Smooth muscle cell of bladder (primary cell): ENCODE measurements at places on chromosomes 6 and 20. TPM values are rescaled to one million over a fixed set of nuclear protein-coding genes. Genes with fewer than 3 reads are reported as not detected.

The SYTL3 gene
- 2.4 and 4.2 TPM in 2 replicates for total RNA-seq

The DPPA5 gene
- total RNA-seq: not detected in 2 replicates

The FRMD1 gene
- total RNA-seq: not detected in 2 replicates

The ELOVL2 gene
- 3.9 and 18.9 TPM in 2 replicates for total RNA-seq

The PRL gene
- under 0.01 TPM in 1 of 2 replicates, not detected in the other for total RNA-seq

The C6orf163 gene
- 1.1 and 1.8 TPM in 2 replicates for total RNA-seq

The EYA4 gene
- total RNA-seq: 16.6 and 16.8 TPM in 2 replicates

The CCN5 gene
- total RNA-seq: 1.1 and 5.0 TPM in 2 replicates

The OPRM1 gene
- not detected in 2 replicates for total RNA-seq

The ISM1 gene
- total RNA-seq: under 0.01 and 0.09 TPM in 2 replicates

The RNF39 gene
- total RNA-seq: under 0.01 TPM in 1 of 2 replicates, not detected in the other
